ENCODE measurements at places on chromosomes 3 and 15.
A peak's percentile ranks its signal among the peaks of the same experiment; 100 is the strongest.

- no peak for DNase-seq
Measured at GRCh38 chr3:59675495-59675894, 625.7 kb upstream of the CFAP20DC start.

- DNase-seq: no peak
Measured at GRCh38 chr3:108219336-108219735, 2.9 kb downstream of the IFT57 start.

- DNase-seq: no peak
Measured at GRCh38 chr3:108008106-108008505, 82.7 kb downstream of the CD47 start.

GRCh38 chr3:19106307-19106706 is 42.0 kb upstream of the KCNH8 start:
- DNase-seq: no peak

GRCh38 chr3:34646911-34647460 is 848.6 kb downstream of the PDCD6IP start:
- DNase-seq: no peak

DNA sequence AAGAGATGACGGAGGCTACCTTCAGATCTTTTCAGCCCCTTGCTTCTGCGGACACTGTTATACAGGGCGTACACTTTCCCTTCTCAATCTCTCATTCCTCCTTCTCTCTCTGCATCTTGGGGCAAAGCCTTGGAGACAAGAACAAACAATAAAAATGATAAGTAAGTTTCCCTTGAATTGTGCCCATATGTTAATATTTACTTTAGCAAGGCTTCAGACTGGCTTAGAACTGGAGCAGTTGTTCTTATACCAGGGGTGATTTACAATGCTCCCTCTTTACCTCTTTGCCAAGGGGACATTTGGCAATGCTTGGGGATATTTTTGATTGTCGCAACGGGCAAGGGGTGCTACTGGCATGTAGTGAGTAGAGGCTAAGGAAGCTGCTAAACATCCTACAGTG is 29.4 kb downstream of the TIMMDC1 start:
- no peak for DNase-seq

GRCh38 chr3:139343895-139344856 is at the start of gene MRPS22:
Gene MRPS22, plus strand, starts transcription at chr3:139344020. Its CDS starts 7 bp downstream, at chr3:139344027.
- peak; percentile 78 for DNase-seq

DNA sequence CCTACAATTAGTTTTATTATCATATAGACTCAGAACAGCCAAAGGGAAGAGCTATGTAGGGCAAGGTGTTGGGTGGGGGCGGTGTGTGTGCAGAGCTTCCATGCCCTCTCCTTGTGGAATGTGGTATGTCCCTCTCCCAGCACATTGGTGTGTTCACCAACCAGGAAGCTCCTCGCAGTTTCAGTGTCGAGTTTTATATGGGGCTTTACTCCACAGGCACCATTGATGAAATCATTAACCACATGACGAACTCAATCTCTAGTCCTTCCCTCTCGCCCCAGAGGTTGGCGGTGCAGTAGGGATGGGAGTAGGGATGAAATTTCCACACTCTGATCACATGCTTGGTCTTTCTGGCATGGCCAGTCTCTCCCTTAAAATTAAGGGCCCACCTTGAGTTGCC is 13.6 kb upstream of the SRP14 start:
- no peak for DNase-seq

- DNase-seq: no peak
Measured at GRCh38 chr3:47747558-47747957, 34.1 kb downstream of the SMARCC1 start.

DNA sequence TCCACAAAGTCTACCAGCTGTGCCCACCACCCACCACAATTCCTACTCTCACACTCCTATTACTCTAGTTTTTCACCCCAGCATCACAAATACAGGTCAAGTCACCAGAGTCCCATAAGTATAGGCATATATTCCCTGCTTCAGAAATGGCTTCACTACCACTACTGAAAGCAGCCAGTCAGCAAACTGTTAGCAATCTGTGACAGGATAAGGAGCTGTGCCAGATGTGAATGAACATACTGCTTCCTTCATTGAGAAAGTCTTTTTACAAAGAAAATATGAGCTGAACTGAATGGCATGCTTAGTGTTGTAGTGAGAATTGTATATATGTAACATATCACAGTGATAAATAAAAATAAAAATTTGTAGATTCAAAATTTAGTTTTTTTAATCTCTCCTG is 76.8 kb downstream of the C3orf85 start:
- no peak for DNase-seq

- no peak for DNase-seq
Measured at GRCh38 chr3:45758871-45759270, 37.5 kb downstream of the SLC6A20 start.

DNA sequence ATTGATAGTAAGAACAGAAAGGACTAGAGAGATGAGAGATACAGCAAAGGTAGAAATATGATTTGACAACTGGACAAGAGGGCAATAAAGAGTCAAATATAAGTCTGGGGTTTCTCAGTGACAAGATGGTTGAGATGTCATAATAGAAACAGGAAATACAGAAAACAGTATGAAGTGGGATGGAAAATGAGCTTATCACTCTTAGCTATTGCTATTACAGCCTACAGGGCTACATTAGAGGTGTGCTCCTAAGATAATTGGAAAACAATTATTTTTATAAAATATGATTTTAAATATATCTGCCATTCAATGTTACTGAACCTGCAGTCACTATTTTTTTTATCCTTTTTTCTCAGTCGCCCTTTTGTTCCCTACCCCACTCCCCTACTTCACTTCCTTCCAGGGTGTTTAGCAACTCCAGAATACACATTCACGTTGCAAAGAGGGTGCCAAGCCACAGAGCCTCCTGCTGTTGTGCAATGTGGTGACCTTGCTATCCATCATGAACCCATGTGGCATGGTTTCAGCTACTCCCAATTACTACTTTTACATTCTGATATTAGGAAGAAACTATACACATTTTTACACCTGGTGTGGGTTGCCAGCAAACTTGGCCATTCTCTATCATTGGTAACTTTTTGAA is 6.0 kb downstream of the NRG4 start:
- no peak for DNase-seq

GRCh38 chr3:54836871-54837270 is 91.0 kb downstream of the LRTM1 start:
- DNase-seq: no peak

DNA sequence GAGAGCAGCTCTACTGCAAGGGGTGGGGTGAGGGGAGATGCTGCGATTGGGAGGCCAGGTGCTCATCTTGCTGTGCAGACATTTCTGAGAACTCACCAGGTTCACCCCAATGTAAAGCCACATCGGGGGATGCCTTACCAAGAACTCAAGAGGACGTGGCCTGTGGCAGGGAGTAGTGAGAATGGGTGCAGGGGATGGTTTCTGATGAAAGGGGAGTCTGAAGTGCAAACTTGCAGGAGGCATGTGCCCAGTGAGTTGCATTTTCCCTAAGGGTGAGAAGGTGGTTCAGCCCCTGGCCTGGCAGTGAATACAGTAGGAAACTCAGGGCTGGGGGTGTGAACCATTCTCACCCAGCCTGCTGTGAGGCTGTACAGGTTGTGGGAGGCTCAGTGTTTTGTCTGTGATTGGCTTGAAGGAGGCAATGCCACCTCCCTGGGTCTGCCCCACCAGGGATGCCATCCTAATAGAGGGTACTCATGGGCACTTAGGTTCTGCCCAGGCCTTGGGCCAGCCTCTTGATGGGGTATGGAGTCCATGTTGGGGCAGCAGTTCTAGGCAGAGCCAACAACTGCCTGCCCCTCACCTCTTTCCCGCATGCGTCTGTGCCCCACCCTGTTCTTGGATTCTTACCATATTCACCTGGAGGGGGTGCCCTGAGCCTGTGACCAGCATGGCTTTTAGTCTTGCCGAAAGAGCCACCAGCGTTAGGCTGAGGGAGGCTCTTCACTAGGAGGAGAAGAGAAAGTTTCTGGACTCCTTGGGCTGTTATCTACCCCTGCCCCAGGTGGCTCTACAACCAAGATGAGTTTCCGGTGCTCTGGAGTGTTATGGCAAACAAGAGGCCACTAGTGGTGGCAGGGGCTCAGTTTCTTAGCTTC is 4.5 kb downstream of the HEMK1 start:
- DNase-seq: no peak

- DNase-seq: no peak
Measured at GRCh38 chr3:107661447-107662123, 138.8 kb downstream of the BBX start.

- no peak for DNase-seq
Measured at GRCh38 chr3:99430348-99431134, 207.9 kb upstream of the COL8A1 start.

DNA sequence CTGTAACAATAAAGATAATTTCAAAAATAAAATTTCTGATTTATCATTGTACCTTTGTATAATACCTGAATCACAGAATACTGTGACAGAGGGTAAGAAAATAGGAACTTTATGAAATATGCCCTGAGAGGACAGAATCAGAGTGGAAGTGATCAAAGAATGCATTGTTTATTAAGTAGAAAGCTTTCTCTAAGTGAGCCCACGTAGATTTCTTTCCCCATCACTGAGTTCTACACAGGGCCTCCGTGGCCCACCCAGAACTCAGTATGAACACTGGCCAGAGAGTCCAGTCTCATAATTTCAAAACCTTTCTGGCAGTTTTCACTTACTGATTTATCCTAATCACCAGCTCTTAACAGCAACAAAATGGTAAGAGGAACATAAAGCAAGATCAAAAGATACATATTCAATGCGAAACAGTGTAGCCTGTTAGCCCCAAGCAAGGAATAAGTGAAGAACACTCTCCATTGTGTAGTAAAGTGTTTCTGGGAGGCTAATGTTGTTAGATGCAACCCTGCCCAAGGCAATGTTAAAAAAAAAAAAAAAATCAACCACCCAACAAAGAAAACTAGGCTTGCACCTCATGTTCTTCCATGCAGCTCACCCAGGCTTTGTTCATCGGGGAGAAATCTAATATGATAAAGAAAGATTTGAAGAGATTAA is 341.3 kb downstream of the LSAMP start:
- DNase-seq: no peak

GRCh38 chr3:16496008-16496407 is 17.5 kb downstream of the RFTN1 start:
- no peak for DNase-seq

DNA sequence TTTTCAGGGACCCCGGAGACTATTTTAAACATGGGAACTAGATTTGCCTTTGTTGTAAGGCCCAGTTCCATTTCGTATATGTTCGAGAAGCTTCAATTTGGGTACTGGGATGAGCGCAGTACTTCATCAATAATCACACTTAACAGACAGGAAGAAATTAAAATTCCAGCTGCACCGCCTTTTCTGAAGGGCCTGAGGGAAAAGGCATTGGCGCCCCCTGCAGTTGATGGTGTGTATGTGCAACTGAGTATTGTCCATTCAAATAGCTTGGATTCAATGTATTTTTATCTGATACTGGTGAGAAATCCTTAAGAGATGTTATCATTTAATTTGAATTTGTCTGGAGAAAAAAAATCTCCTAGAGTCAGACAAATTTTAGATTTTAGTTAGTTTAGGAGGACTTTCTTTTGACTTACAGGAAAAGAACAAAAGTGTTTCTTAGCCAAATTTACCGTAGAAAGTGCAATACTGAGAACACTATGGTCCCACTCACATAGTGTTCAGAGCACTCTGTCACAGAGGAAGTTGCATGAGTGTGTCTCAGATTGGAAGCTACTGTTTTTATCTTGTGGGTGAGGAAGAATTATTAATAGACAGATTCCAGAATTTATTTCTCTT is 5.4 kb upstream of the ALDH1A2 start:
- peak; percentile 50 for DNase-seq

- DNase-seq: no peak
Measured at GRCh38 chr15:52805351-52806283, 15.5 kb upstream of the ONECUT1 start.

- DNase-seq: no peak
Measured at GRCh38 chr3:34106879-34107278, 308.4 kb downstream of the PDCD6IP start.

GRCh38 chr15:31297575-31298456 is 28.8 kb upstream of the KLF13 start:
- no peak for DNase-seq

- no peak for DNase-seq
Measured at GRCh38 chr3:53337167-53337940, 10.0 kb downstream of the DCP1A start.

DNA sequence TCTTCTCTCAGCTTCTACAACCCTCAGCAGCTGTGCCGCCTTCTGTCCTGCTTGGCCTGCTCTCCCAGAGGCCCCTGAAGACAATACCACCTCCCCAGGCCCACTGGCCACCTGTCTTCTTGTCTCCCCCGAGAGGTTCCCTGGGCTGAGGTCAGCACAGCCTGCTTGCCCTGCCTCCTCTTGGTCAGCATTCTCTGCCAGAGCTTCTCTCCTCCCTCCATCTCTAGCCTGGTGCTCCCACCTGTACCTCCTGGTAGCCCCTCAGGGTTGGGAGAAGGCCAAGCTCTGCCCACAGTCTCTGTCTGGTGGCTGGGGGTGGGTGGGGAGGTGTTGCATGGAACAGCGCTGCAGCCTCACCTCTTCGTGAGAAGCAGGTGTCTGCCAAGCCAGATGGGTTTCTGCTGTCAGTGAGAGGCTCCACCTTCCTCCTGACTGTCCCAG is 5.6 kb upstream of the ISLR start:
- DNase-seq: no peak

DNA sequence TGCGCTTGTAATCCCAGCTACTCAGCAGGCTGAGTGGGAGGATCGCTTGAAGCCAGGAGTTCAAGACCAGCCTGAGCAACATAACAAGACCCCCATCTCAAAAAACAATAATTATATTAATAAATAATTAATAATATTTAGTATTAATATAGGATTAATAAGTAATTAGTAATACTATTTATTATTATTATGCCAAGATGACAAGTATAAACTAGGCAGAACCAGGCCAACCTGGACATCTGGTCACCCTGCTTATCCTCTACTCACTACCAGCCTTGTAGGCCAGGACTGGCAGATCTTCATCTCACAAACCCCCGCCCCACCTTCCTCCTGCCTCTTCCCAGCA is 429 bp downstream of the CPN2 start:
- DNase-seq: no peak

GRCh38 chr3:15887261-15887660 is 89.5 kb upstream of the ANKRD28 start:
- no peak for DNase-seq

- DNase-seq: no peak
Measured at GRCh38 chr3:193563426-193563825, 8.7 kb upstream of the ATP13A4 start.

- DNase-seq: no peak
Measured at GRCh38 chr3:182244222-182244971, 532.7 kb downstream of the SOX2 start.

GRCh38 chr15:29844290-29844903 is 22.1 kb upstream of the TJP1 start:
- DNase-seq: no peak
